Uterus (tissue), 4 donors: ENCODE measurements at places on chromosomes 6 and 20. TPM values are rescaled to one million over a fixed set of nuclear protein-coding genes. Genes with fewer than 3 reads are reported as not detected.

DNA sequence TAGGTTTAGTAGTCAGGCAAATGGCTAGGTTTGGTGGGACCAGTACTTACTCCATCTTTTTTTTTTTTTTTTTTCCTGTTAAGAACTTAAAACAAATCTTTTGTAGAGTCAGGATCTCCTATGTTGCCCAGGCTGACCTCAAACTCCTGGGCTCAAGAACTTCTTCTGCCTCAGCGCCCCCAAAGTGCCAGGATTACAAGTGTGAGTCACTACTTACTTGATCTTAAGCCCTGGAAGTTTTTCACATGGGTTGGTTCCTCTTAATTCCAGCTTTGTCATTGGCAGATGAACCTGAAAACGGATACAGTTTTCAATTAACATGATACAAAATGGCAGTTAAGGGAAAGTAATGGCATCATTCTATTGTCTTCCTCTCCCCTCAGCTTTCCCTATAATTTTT, 179.4 kb upstream of the JAG1 start:
- peaks cover 11% of the 10 kb centered on the region for H3K4me1 ChIP-seq
- H3K36me3 ChIP-seq, result no peaks in the 10 kb centered on the region
- DNase-seq, result no peak
- no peaks in the 10 kb centered on the region for H3K27me3 ChIP-seq

DNA sequence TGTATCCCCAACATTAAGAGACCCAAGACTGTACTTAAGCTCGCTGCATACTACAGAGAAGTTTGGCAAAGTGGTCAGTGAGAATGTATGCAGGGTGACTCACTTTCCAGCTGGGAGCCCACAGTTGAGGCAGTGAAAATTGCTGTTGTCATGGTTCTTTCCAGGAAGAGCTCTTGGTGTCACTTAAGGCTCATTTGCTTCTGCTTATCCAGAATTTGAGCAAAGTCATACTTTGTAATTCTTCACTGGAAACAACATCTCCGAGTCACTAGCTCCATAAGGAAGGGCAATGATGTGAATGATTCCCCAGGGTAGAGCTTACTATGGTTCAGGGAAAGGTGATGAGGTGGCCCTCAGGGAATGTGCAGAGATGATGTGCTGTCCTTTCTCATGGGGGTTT, 65.4 kb upstream of the FBXL4 start:
- no peaks in the 10 kb centered on the region for H3K4me1 ChIP-seq
- H3K36me3 ChIP-seq, result no peaks in the 10 kb centered on the region
- H3K27me3 ChIP-seq, result no peaks in the 10 kb centered on the region
- DNase-seq, result no peak

DNA sequence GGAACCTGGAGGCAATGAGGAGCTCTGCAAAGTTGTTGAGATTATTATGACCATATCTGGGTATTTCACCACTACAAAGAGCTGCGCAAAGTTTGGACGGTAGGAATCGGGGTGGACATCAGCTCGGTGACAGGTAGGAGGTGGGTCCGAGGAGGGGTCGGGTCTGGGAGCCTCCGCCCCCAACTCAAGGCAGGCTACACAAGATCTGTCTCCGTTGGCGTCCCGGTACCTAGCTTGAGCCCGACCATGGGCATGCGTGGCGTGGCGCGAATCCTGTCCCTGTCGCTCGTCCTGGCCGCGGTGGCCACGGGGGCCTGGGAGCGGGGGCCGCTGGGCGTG, 40.2 kb upstream of the ZNFX1 start:
- no peak for DNase-seq
- H3K4me1 ChIP-seq, result no peaks in the 10 kb centered on the region
- H3K27ac ChIP-seq, result no peak overlapping the region

Gene KIF13A
- 53.4 TPM for total RNA-seq

Gene DEFB128
- not detected for total RNA-seq

DNA sequence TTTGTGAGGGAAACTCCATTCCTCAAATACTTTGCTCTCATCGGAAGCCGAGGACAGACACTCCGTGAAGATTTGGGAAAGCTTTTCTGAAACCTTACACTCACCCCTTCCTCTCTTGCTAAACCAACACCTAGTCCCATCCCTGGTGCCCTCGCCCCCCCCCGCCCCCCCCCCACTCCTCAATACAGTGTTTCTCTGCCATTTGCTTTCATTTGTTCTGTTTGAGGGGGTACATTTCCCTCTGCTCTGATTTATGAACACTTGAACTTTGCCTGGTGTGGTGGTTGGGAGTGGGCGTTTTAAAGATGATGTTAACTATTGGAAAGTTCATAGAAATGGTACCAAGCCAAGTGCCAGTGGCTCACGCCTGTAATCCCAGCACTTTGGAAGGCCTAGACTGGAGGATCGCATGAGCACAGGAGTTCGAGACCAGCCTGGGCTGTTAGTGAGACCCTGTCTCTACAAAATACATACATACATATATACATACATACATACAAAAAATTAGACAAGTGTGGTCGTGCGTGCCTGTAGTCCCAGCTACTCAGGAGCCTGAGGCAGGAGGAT, 1.1 kb downstream of the RAB32 start:
- H3K4me3 ChIP-seq, result peak overlapping the region; percentile 67
- H3K27me3 ChIP-seq, result no peaks in the 10 kb centered on the region
- H3K36me3 ChIP-seq, result no peaks in the 10 kb centered on the region
- no peak for DNase-seq
- H3K4me1 ChIP-seq, result no peaks in the 10 kb centered on the region
- H3K27ac ChIP-seq, result peak overlapping the region; percentile 99

Gene LINC00237
- not detected for total RNA-seq

DNA sequence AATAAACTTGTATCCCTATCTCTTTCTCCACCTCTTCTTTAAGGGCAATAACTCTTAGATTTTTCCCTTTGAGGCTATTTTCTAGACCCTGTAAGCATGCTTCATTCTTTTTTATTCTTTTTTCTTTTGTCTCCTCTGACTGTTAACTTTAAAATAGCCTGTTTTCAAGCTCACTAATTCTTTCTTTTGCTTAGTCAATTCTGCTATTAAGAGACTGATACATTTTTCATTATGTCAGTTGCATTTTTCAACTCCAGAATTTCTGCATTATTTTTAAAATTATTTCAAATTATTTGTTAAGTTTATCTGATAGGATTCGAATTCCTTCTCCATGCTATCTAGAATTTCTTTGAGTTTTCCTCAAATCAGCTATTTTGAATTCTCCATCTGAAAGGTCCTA, 84.0 kb downstream of the CFAP61 start:
- no peaks in the 10 kb centered on the region for H3K36me3 ChIP-seq
- no peak overlapping the region for H3K27ac ChIP-seq
- H3K4me3 ChIP-seq, result no peak overlapping the region
- no peak for DNase-seq

Gene TBC1D32
- 9.7 TPM for total RNA-seq

Gene MUC21
- 0.59 TPM for total RNA-seq

Gene TRERF1
- total RNA-seq, result 10.5 TPM

Gene SENP6
- total RNA-seq, result 70.4 TPM

DNA sequence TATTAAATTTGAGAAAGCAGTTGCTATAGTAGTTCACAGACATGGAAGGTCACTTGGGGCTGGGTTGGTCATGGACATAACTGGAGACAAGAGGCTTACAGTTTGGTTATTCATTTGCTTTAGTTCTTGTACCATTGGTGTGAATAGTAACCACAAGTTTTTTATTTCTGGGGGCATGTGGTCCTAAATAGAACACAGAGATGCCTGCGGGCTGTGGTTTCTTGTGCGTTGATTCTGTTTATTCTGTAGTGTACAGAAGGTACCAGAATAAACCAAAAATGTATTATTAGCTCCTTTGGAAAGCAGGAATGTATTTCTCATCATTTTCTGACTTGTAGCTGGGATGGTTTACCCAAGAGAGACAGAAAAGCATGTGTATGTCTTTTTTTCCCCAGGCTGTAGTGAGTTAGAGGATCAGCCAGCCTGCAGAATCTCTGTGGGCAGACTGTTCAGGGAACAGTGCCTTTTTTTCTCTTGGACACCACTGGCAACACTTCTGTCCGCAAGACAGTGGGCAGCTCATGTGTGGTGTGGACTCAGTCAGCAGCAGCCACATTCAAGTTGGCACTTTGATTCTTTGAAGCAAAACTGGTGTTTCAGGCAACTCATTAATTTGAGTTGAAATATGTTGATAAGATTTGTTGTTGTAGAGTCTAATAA, 122.1 kb downstream of the LRRC1 start:
- H3K27me3 ChIP-seq, result no peaks in the 10 kb centered on the region
- H3K36me3 ChIP-seq, result no peaks in the 10 kb centered on the region
- H3K27ac ChIP-seq, result no peak overlapping the region
- DNase-seq, result no peak

GRCh38 chr6:35543459-35544193, 30.9 kb upstream of the TULP1 start:
- no peak overlapping the region for H3K4me3 ChIP-seq
- H3K4me1 ChIP-seq, result no peaks in the 10 kb centered on the region
- no peak for DNase-seq
- H3K27ac ChIP-seq, result no peak overlapping the region
- H3K27me3 ChIP-seq, result no peaks in the 10 kb centered on the region

Gene GPR6
- not detected for total RNA-seq

- no peaks in the 10 kb centered on the region for H3K36me3 ChIP-seq
- no peak overlapping the region for H3K27ac ChIP-seq
- H3K27me3 ChIP-seq, result no peaks in the 10 kb centered on the region
- H3K4me3 ChIP-seq, result no peak overlapping the region
Observed at GRCh38 chr6:42091718-42092023, 41.3 kb downstream of the TAF8 start.

- H3K36me3 ChIP-seq, result no peaks in the 10 kb centered on the region
- no peak overlapping the region for H3K27ac ChIP-seq
- DNase-seq, result no peak
- no peak overlapping the region for H3K4me3 ChIP-seq
- H3K27me3 ChIP-seq, result no peaks in the 10 kb centered on the region
Observed at GRCh38 chr6:101544286-101544685, 150.8 kb downstream of the GRIK2 start.
